ENCODE measurements at places on chromosomes 1 and 21.

- no peak for DNase-seq
These were observed 51.2 kb downstream of the MRPL39 start for GRCh38 chr21:25556091-25556490.

DNA sequence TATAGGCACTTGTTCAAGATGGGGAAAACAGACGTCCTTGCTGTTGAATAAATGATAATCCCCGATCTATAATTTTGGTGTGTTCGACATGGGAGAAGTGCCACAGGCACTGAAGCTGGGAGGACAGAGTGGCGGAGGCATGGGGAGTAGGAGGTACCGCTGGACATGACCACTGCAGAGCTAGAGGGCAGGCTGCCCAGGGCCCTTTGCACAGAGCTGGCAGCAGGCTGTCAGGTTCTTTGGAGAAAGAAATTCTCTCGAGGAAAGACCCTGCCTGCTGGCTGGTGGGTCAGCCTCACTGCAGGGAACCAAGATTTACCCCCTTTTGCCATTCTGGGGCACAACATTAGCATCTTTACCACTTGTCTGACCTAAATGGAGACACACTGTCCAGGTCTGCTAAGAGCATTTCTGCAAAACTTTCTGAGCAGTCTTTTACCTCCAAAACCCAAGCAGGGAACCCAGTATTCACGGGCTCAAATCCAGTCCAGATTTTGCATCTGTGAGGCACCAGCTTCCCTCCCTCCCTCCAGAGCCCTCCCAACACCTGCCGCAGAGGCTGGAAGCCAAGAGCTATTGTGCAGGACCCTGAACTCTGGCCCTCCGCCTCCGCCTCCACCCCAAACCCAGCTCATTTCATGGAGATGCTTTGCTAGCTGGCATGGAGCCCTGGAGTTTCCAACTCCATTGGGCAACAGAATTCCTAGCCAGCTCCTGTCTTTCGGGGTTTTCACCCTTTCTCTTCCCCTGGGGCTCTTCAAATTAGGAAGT is 142.3 kb downstream of the PLXNA2 start:
- no peak for DNase-seq

DNA sequence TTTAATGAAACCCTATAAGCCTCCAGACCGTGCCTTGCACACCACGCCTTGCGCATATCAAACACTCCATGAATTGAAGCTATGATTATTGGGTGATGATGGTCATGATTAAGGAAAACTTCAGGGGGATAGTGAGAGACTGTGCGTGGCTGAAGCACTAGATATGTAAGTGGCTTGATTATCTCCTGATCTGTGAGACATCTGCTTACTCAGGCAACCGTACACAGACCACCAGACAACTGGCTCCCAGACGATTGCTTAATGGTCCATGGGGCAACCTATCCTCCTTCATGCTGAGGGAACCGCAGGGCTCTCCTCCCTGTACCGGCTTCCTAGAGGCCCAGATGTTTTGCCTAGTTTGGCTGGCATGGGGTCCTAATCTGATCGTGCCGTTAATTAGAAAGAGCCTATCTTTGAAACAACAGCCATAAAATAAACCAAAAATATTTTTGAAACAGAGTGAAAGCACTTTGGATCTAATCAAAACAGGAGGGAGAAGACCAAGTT is 51.6 kb downstream of the IRF2BP2 start:
- DNase-seq: no peak

GRCh38 chr1:248850124-248850523 is 8.8 kb downstream of the ZNF692 start:
- no peak for DNase-seq

DNA sequence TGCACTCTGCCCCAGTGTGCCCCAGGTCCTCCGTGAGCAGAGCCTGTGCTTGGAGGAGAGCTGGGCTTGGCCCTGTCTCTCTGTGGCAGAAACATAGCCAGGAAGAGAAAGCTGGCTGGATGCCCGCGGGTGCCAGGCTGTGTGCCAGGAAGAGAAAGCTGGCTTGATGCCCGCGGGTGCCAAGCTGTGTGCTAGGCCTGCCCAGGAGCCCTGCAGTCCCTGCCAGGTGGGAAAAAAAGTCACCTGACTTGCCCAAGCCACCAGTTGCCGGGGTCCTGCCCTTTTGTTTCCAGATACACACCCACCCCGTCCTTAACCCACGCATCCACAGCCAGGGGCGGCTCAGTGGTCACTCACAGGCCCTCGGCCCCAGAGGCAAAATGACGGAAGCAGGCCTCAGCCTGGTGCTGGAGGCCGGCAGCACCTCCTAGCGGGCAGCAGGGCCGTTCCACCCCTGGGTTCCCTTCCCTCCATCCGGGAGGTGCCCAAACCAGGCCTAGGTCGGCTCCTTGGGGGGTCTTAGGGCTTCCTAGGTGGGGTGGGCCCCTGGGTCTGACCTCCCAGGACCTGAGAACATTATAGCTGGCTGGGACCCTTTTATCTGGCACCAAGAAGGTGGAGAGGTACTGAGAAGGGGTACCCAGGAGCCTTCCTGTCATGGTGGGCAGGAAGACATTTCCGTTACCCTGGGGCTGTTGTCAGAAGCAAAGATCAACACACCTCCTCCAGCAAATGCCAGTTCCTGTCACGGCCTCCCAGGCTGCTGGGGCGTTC is 9.1 kb downstream of the ITGB2 start:
- DNase-seq: peak; percentile 33

DNA sequence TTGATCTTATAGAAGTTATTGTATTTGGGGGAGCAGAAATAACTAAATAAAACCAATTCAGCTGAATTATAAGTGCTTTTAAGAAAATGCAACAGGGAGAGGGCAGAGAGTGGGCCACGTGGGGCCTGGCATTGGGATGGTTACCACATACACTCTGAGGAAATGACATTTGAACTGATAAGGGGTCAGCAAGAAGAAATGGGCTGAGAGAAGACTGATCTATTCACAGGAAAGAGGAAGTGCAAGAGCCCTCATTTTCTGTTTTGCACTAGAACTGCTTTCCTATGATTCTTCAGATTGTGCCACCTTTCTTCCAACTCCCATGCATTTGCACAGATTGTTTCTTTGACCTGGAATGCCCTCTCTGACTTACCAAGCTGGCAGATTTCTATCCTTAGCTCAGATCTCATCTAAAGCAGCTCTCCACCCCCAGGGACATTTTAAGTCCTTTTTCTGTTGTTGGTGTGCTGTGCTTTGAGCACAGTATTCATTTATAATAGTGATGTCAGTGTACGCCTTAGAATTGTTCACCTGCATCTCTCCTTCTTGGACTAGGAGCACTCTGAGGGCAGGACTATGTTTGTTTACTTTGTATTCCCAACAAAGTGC is 115.9 kb downstream of the FGGY start:
- DNase-seq: no peak

DNA sequence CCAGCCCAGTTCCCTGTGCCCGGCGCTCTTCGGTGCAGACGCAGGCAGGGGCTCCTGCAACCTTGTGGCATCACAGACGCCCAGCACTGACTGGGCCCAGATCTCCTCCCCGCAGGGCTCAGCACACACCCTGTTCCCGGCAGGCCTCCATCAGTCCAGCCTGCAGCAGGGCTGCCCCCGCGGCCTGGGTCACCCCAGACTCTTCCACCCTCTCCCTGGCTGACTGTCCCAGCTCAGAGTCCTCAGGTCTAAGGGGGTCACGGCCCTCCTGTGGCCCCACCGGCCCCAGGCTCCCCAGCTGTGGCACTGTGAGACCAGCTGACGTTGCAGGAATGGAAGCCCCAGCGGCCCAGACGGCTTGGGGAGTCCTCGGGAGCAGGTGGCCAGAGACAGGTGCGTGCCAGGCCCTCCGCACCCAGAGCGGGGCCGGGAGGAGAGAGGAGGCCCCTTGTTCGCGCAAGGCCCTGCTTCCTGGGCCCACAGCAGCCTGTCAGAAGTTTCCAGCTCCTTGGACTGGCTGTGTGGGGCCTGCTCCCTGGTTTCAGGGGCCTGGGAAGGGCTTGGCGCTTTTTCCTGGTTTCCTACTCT is 4.2 kb downstream of the B3GALT6 start:
- no peak for DNase-seq

DNA sequence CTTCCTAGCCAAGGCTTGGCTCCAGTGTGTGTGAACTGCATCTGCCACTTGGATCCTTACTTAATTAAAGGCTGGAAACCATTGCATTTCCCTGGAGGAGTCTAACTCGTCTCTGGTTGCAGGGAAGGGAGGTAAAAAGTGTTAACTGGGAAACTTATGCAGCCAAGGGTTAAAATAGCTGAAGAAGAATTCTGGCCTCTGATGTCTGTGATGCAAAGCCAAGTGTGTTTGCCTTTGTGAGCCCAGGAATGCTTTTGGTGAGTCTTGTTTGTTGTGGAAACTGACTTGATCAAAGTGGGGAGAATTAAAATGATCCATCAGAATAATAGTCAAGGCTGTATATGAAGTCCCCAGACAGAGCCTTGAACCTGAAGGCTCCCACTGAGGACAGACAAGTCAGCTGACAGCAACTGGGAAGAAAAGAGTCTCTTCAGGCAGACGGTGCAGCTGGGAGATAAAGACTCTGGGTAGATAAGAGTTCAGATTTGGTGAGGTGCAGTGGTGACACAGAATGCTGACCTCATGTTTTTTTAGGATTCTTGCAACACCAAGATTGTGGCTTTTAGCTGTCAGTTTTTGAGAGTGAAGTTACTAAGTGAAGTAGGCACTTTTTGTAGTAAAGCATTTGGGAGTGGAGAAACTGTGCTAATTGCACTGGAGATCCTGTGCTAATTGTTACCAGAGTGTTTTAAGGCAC is 59.5 kb upstream of the WLS start:
- DNase-seq: no peak

DNA sequence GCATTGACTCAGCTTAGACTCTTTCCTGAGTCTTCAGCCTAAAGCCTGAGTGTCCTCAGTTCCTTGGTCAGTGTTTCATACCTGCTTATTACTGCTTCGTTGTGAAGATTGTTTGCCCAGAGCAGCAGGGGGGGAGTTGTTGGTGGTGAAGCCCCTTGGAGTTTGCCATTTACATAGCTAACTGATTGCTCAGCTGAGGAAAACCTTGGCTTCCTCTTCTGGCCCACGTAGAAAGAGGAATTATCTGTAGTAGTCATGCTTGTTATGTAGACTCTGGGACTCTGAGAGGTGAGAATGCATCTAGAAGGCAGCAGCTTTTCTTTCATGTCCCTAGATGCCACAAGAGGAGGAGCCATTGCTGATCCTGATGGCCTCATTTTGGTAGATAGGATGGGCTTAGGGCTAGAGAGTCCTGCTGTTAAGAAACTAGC is 125.9 kb downstream of the MAST2 start:
- DNase-seq: no peak

DNA sequence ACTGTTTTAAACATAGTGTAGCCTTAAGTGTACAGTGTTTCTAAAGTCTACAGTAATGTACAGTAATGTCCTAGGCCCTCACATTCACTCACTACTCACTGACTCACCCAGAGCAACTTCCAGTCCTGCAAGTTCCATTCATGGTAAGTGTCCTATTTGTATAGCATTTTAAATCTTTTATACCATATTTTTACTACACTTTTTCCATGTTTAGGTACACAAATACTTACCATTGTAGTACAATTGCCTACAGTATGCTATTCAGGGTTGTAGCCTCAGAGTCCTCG is 3.6 kb upstream of the S100A10 start:
- no peak for DNase-seq

DNA sequence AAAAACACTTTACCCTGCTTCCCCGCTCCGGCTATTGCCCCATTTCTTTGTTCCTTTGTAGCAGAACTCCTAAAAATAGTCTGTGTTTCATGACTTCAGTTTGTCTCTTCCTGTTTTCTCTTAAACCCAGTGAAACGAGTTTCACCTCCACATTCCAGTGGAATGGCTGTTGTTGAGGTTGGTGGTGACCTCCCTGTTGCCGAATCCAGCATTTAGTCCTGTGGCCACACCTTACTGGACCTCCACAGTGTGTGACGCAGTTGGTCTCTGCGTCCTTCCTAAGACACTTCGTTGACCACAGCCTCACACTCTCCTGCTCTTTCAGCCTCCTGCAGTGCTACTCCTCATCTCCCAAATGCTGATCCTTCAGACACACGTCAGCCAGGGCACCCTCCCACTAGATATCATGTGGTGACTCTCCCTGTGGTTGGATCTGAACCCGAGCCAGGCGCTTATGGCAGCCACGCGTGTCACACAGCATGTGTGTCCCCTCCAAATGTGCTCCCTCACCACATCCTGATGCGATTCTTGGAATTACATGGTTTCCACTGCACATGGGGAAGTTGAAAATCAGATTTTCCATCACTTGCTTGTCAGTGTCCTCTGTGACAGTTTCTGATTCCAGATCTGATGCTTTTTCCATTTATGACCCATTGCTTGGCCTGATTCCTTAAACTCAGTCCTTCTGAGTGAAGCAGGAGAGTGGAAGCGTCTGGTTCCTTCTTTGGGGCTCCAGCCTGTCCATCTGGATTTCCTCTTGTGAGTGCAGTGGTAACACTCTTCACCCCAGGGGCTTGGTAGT is 99.1 kb upstream of the ARTN start:
- no peak for DNase-seq

- DNase-seq: no peak
These were observed 411.8 kb downstream of the KCNT2 start for GRCh38 chr1:196196486-196196885.

DNA sequence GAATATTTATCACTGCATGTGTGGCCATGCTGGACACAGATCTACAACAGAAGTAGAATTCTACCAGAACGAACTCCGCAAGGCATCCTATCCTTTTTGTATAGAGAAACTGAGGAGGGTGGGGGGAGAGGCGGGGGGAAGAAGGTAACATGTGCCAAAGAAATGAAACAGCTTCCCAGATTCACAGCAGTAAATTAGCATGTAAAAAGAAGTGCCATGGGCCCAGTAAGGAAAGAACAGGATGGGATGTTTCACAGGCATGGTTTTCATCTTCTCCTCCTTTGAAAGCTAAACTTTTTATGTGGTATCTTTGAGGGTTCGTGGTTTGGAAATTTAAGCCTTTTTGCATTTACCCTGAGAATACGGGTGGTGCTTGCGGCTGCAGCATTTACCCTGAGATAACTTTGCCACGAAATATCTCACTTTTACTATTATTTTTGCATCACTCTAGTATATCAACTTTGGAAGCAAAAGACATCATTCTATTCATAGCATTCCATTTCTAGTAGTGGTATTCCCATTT is 168.9 kb downstream of the TPR start:
- DNase-seq: no peak

- no peak for DNase-seq
These were observed 16.0 kb upstream of the CD55 start for GRCh38 chr1:207305489-207305873.

- no peak for DNase-seq
These were observed 66.4 kb upstream of the SOD1 start for GRCh38 chr21:31592963-31593560.

GRCh38 chr1:43797891-43798290 is 90.6 kb downstream of the ST3GAL3 start:
- DNase-seq: no peak

GRCh38 chr1:81512252-81513003 is 288.3 kb upstream of the ADGRL2 start:
- DNase-seq: no peak

- no peak for DNase-seq
These were observed 21.0 kb downstream of the CNIH4 start for GRCh38 chr1:224377676-224378006.
